ENCODE measurements at places on chromosomes 12 and 14.

GRCh38 chr14:94770251-94770749 lies 387 bp upstream of the GSC start:
- no peak for DNase-seq

DNA sequence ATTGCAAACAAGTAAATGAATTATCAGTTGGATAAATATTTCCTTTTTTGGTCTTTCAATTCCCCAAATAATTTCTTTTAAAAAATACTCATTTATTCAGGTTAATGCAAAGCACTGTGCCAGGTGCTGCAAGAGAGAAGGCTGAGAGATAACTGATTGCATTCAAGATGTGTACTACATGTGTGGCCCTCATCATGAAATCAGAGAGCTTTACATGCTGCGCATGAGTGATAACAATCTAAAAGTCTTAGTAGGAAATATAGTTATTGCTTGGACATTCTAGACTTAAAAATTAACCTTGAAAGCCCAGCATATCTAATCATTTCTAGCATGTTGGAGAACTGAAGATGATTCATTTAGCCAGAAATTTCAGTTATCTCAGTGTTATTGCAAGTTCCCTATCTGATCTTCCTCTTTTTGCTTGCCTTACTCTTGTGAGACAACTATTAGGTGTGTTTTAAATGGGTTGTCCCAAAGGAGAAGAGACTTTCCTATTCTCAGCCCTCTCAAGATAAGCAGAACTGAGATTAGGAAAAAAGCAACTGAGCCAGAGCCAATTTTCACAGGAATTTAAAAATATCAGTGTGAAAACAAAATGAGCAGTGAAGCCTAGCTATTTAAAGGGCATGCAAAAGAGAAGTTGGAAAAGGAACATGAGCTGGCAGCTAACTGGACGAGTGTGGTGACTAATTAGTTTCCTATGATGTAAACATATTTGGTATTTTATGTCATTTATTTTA lies 60.9 kb downstream of the PLEKHA5 start:
- no peak for DNase-seq

DNA sequence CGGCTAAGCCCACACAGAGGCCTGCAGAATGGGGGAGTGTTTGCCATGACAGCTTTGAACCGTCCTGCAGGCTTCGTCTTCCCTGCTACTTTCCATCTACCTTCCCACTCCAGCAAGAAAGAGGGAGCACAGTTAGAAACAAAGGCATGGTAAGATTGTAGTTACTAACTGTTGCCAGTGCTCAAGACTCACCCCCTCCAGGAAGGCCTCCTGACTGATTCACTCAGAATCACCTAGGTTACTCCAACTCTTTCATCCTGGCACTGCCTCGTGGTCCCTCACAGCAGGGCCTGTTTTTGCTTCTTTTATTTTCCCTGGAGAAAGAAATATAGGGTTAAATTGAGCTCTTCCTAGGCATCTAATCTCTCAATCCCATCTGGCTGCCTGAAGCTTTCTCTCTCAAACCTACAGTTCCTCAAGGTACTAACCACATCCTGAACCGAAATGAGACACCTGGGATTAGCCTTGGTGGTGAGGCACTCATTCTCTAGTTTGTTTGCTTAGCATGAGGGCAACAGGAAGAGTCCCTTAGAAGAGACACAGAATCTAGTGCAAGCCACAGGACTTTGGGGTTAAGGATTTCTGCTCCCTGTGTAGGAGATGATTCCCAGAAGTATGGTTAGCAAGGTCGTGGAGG lies 7.8 kb downstream of the GALNT6 start:
- no peak for DNase-seq

GRCh38 chr12:118513611-118514010 lies 137.3 kb downstream of the SUDS3 start:
- DNase-seq = no peak

DNA sequence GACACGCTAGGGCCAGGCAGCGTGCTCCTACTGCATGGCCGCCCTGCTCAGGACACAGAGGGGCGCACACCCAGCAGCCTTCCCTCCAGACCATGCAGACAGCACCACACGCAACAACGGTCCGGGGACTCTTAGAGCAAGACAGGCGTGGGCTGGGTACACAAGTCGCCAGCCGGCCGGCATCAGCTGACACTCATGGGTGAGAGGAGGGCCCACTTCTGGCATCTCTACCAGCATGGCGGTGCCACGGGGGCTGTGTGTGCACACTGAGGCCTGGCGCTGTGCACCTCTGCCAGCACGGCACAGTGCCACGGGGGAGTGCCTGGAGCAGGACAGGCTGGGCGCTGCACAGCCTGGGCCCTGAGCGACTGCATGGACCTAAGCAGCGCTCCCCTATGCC lies 6.7 kb upstream of the BTBD6 start:
- no peak for DNase-seq

- no peak for DNase-seq
Measured at GRCh38 chr12:127509066-127509778, 757.7 kb upstream of the TMEM132C start.

DNA sequence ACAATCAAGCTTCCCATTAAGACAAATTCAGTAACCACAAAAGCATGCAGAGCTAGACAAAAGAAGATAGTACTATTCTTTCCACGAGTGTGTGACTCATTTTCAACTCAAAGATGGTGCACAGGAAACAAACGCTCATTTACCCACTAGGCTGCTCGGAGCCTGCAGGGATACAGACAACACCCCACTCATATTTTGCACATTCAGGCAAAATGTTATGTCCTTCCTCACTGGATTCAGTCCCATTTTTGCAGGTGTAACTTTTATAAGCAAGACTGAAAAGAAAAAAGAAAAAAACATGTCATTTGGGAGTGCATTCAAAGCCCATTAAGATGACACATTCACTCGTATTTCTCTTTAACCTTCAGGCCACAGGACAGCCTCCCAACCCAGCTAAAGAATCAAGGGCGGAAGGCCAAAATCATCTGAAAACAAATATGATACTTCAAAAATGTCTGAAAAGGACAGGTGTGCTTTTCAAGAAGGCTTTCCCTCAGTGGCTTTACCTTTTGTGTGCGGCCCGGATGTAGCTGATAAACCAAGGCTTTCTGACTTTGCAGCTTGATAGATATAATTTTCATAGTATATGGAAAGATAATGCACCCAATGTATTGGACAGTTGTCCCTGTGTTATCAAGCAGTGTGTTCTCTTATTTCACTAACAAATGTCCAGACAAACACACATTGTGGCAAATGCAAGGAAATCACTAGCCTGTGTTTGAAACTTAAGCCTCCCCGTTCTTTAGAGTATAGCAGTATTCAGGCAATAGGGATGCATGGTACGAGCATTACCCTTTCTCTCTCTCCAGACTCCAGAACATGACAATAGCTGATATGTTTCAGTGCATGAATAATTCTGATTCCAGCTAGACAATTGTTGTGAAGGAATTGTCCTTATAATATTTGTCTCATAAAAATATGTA lies 147.8 kb upstream of the KRR1 start:
- DNase-seq = no peak

GRCh38 chr12:52686063-52686462 lies 5.9 kb upstream of the KRT1 start:
- DNase-seq = no peak

DNA sequence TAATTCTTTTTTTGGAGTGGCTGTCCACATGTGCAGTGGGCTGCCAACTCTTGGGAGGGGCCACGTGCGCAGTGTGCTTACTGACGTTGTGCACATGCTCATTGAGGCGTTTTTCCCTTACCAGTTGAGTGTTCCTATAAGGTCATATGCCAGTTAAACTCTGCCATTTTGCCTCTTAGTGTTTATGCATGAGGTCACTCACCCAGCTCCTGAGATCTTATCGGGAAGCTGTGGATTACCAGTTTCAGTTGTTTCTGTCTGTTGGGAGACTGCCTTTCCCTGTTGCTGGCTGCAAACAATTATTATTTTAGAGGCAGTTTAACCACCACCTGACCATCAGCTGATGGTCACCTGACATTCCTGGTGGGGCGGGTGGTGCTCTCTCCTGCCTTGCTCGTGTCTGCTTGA lies 16.1 kb upstream of the KIF21A start:
- no peak for DNase-seq

- DNase-seq = no peak
Measured at GRCh38 chr14:93023802-93024434, 91.8 kb downstream of the ITPK1 start.

DNA sequence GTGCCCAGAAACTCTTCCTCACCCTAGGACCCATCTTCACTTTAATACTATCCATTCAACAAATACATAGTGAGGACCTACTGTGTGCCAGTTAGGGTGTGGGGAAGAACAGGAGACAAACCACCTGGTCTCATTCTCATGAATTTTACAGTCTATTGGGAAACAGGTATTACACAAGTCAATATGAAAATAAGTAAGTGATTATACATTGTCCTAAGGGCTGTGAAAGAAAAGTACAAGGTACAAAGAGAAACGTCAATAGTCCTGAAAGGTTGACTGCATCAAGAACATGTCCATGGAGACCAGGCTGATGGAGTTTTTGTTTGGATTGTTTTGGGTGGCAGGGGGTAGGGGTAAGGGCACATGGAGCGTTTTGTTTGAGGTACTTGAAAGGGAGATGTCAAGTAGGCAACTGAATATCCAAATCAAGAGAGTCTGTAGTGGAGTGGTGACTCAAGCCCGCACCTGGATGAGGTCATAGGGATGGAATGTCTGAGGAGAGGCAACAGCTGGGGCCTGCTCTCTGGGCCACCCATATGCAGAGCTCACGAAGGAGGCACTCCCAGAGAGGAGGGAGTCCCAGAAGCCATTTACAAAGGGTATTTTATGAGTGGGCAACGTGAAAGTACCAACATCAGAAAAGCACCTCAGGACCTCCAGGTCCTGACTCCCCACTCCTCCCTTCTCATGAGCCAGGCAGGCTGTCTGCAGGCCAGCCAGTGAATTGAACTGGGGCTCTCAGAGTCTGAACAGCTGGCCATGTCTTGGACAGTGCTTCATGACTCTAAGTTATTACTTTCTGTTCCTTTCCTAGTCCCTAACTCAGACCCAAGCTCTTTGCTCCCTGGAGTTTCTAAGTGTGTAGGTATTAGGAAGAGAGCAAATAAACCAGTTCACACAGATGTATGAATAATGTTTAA lies 272.0 kb downstream of the ZFP36L1 start:
- no peak for DNase-seq

DNA sequence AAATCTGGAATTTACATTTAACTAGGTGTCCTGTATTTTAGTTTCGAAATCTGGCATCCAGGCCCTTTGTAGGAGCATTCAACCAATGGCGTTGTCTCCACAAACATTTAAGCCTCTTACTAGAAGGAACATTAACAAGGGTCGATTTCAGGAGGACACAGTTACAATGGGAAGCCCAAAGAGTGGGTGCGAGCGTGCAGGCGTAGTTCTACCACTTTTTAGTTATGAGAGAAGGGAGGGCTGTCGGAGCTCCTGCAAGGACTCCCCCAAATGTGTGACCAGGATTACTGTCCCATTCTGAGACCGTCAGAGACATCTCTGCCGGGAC lies 365 bp upstream of the ABHD4 start:
- DNase-seq = no peak

DNA sequence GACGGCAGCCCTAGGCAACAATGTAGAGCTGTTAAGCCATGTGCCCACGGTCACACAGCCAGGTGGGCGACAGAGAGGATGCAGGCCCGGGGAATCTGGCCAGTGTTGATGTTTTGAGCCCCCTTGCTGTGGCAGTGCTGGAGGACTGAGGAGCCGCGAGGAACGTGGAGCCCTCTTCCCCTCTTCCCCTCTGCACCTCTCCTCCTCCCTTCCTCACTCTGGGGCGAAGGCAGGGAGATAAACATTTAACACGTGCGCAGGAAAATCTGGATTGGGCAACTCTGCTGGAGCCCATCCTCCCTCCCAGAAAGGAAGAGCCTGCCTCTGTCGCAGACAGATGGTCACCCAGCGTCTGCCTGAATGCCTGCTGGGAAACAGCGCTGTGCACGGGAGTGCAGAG lies 376.8 kb downstream of the FUT8 start:
- no peak for DNase-seq

DNA sequence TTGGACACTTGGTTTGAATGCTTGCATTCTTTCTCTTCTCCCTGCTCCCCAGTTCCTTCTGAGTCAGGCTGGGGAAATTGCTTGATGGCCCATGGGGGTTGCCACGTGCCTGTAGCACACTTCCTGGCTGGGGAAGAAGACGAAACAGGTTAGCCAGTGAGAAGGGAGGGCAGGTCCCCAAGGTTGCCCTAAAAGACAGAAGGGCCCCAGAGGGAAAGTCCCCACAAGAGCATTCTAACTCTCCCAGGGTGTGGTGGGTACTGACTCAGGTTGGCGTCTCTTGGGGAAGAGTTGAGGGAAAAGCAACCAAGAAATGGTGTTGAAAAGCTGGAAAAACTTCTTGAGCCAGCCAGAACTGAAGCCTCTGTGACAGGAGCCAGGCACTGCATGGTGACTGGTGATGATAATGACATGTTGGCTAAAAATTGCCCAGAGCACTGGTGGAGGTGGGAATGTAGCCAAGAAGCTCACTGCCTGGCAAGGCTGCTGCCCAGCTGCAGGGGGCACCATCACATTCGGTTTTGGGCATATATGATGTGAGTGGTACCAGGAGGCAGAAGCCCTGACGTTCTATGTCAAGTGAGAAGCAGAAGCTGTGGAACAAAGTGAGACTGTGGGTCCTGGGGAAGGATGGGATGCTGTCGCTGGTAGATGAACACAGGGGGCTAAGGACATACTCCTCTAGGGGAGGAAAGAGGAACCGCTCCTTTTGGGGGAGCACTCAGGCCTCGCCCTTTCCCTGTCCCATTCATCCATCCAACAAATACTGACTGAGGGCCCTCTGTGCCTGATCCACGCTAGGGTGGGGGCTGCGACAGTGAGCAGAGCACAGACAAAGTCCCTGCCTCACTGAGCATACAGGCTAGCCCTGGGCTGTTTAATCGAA lies 8.1 kb upstream of the RABGGTA start:
- no peak for DNase-seq

GRCh38 chr12:124768452-124769162 lies 95.1 kb downstream of the SCARB1 start:
- DNase-seq = no peak

DNA sequence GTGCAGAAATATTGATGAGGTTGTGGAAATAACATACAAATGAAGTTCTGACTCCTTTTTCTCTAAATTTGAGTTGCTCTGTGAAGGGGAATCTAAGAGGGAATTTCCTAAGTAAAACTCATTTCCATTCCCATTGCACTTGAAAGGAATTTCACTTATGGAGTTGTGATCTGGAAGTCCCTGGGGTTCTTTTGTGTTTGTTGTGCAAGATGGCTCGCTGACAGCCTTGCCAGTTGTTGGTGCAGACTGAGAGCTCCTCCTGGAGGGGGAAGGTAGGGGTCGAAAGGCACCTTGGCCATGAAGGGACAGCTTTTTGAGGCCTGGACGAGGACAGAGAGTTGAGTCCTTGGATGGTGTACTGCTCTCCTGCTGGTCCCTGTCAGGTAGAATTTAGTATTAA lies 72.0 kb downstream of the C12orf56 start:
- DNase-seq = no peak

GRCh38 chr12:106753526-106753925 lies 21.0 kb upstream of the RIC8B start:
- no peak for DNase-seq

GRCh38 chr14:48546996-48547395 lies 871.6 kb upstream of the MDGA2 start:
- DNase-seq = no peak

DNA sequence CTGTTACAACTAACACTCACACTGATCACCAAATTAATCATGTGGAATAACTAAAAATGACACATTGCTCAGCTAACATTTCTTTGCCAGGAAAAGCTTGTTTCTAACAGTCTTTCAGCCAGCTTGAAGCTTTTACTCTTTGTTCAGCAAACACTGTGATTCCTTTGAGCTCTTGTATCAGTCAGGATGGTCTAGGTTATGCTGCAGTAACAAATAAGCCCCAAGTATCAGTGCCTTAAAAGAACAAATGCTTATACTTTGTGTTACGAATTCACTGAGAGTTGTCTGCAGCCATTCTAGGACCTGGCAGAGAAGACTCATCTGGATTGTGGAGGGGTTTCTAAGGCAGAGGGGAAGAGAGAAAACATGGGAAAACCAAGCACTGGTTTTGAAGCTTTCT lies 47.6 kb upstream of the PIWIL1 start:
- DNase-seq = no peak

All from esophagus muscularis mucosa (tissue), 4 donors.